Activated CD4-positive, CD25-positive, alpha-beta regulatory T cell treated with anti-CD3 and anti-CD28 coated beads, Interleukin-2, amount 50 U/mL, for 72 hours (primary cell): ENCODE measurements at places on chromosomes 12 and 14.

DNA sequence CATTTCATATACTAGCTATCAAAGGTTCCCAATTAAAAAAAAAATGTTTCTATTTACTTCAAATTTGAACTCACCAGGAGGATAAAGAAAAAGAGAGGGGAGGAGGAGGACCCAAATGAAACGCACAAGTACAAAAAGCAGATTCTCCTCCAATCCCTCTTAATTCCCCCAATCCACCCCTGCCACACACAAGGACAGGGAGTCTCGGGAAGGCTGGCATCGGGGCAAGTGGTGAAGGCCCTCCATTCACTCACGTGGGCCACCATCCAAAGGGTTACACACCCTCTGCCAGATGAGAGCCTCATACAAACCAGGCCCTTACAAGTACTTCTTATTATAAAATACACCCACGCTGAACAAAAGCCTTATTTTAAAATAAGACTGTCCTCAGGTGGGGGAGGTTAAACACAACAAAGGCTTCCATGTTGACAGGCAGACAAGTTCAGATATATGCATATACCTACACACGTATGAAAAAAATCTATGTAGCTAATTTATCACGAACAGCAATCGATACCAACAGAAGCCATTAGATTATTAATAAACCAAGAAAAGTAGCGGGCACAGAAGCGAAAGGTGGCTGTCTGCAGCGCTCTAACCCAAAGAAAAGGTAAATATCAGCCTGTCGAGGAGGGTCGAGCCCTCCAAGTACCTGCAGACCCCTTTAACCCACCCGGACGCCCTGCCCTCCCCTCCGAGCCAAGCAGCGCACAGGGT lies 1.5 kb downstream of the ATP2B1 start:
- DNase-seq, result no peak

DNA sequence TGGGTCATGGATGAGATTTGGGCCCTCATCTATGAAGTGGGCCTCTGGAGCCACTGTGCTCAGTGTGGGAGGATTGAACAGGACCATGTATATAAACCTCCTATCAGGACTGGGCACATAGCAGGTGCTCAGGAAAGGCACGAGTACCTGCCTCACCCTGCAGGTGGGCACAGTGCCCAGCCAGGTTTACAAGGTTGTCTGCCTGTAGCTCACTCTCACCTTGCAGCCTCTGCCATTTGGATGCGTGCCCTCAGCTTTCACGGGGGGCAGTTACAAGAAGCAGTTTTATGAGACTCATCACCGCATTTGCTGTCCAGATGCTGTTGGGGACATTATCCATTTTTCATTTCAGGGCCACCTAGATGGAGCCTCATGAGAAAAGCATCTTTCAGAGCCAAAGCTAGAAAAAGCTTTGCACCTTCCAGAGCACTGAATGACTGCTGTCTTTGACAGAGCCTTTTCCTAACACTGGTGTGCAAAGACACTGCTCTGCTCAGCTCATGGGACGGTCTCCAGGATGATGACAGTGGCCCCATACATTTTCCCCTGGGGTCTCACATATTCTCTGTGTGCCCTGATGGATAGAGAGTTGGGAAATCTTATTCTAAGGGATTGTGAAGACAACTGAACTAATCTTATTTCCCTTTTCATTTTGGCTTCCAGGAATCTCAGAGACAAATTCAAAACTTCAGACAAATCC lies 327.5 kb upstream of the RTL1 start:
- no peak for DNase-seq

DNA sequence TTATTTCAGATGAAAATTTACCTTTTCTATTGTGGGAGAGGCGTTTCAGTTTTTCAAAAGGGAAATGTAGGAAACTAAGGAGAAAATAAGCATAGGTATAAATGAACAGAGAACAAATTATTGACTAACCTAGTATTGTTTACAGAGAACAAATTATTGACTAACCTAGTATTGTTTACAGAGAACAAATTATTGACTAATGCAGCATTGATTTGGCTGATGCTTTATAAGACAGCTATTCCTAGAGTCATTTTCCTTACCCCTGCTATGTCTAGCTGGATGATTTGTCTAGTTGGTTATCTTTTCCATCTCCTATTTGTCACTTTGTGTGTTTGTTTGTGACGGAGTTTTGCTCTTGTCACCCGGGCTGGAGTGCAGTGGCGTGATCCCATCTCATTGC lies 22.6 kb downstream of the TMPO start:
- no peak for DNase-seq

GRCh38 chr12:132178316-132178715 lies 34.1 kb downstream of the NOC4L start:
- DNase-seq, result no peak

DNA sequence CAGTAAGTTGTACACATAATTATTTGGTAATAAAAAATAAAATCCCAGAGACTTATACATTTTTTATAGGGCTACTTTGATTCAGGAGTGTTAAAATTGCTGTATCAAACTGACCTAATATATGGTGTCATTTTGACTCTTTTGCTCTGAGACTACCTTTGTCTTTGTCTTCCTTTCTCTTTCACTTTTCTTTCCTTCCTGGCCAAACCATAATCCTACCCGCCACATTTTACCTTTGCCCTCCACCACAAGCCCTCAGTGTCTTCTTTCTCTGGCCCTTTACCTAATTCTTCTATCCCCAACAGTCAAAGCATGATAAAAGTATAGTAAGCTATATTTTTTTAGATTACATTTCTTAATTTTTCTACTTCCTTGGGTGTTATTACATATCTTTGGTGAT lies 62.0 kb downstream of the CAND1 start:
- DNase-seq, result no peak

- DNase-seq, result no peak
Measured at GRCh38 chr12:96249196-96250118, 55.3 kb downstream of the ELK3 start.

GRCh38 chr12:34334953-34335743 lies 312.9 kb downstream of the ALG10 start:
- no peak for DNase-seq

GRCh38 chr14:97408503-97408902 lies 611.3 kb downstream of the VRK1 start:
- no peak for DNase-seq

GRCh38 chr12:106369624-106370346 lies 12.2 kb downstream of the POLR3B start:
- DNase-seq, result no peak

- DNase-seq, result no peak
Measured at GRCh38 chr14:73393375-73393774, 65.0 kb downstream of the NUMB start.

- DNase-seq, result no peak
Measured at GRCh38 chr12:48486679-48487078, 4.4 kb downstream of the C12orf54 start.

GRCh38 chr14:96945721-96946120 lies 148.5 kb downstream of the VRK1 start:
- DNase-seq, result no peak

GRCh38 chr12:74119811-74120362 lies 417.7 kb upstream of the ATXN7L3B start:
- no peak for DNase-seq

DNA sequence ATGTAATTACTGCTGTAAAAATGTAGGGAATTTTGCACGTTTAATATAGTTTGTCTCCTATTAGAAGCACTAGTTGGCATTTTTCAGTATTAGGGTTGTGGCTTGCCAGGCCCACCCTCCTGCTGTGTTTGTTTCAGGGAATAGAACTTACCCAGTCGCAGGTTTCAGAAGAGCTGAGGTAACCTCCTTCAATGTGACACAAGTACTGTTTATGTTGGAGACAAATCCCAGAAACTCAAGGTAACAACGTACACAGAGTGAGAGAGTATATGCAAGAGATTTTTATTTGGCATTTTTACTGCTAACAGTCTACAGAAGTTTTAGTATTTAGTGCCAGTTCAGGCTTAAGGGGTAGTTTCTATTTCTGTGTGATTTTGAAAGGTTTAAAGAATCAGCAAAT lies 284.3 kb downstream of the RAD51B start:
- DNase-seq, result no peak

- no peak for DNase-seq
Measured at GRCh38 chr14:74620497-74620921, 8.5 kb upstream of the LTBP2 start.

DNA sequence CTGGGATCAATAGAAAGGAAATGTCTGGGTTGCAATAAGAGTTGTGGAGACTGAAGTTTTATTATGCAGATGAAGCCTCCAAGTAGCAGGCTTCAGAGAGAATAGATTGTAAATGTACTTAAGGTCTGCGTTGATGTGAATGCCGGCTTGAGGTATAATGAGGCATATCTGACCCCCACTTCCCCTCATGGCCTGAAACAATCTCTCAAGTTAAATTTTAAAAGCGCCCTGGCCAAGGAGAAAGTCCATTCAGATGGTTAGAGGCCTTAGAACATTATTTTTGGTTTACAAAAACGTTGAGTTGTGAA lies 28.3 kb upstream of the HIGD1C start:
- no peak for DNase-seq

GRCh38 chr14:106309423-106309822 lies 783.0 kb downstream of the TMEM121 start:
- no peak for DNase-seq

- DNase-seq, result no peak
Measured at GRCh38 chr12:88752183-88752582, 171.9 kb upstream of the KITLG start.

GRCh38 chr12:110668480-110669192 lies 20.3 kb downstream of the HVCN1 start:
- no peak for DNase-seq

DNA sequence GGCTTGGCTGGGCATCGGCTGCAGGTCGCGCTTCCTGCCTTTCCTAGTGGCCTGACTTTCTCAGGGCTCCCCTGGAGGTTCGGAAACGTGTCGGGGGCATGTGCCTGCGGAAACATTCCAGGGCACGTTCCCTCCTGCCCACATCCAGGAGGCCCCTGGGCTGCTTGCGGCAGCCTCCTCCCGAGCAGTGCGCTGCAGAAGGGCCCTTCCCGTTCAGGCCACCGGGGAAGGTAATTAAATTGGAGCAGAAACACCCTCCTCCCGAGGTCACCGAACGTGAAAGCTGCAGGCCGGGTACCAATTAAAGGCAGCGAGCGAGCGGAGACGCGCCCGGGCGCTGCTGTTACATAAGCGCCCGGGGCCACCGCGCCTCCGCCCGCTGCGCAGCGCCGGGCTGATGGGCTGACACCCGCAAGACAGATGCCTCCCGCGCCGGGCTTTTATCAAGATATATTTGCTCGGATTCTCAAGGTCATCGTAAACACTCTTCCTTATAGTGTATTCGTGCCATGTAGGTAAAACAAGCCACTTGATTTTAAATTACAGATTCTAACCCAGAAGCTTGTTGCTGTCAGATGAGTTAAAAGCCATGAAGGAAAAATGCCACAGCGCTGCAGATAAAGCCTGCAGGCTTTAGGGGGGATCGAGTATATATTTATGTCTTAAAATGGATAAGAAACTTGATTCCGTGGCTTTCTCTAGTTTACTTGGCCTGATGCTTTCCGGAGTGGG lies 31.4 kb downstream of the SSPN start:
- no peak for DNase-seq
